ENCODE measurements at places on chromosomes 2 and 18.

DNA sequence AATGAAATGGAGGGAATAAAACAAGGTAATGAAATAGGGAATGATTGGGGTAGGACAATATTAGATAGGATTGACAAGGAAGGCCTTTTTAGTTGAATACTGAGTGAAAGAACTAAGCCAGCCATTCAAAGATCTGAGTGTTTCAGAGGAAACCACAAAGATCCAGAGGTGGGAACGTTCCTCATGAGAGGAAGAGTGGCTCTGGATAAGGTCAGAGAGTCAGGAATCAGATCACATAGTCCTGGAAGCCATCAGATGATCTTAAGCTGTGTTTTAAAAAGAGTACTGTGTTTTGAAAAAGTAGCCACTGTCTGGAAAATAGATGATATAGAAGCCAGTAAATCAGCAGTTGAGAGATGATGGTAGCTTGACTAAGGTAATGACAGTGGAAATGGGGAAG lies 11.8 kb downstream of the TTLL4 start:
- DNase-seq: no peak

- DNase-seq: peak; percentile 85
Observed at GRCh38 chr2:118473846-118474540, 373.5 kb downstream of the EN1 start.

DNA sequence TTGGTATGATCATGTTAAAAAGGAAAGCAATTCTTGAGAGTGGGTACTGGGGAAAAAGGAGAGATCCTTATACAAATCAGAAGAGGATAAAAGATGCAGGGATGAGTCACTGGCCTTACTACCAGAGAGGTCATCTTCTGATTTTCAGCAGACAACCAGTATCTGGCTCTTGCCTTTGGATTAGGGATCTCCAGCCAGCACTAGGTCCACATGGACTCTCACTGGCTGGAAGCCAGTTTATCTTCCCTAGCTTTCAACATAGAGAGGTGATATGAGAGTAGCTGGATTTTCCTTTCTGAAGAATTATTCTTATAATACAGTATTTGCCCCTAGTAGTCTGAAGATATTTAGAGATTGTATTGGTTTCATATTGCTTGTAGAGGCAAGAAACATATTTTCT lies 30.2 kb downstream of the CERKL start:
- no peak for DNase-seq

DNA sequence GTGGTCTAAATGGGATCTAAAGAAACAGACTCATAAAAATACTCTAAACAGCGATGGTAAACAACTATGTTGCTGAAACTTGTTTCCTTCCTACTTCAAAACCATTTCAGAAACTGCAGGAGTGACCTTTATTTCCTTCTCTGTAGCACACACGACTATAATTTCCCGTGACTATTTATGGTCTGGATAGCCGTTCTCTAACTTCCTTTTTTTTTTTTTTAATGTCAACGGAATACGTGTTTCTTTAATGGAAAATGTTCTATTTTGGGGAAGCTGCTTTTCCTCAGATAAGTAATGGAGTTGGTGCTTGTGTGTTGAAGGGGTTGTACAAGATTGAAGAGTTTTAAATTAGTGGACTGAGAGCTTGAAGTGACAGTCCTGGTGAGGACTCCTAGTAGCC lies 224.1 kb downstream of the PHLPP1 start:
- no peak for DNase-seq

DNA sequence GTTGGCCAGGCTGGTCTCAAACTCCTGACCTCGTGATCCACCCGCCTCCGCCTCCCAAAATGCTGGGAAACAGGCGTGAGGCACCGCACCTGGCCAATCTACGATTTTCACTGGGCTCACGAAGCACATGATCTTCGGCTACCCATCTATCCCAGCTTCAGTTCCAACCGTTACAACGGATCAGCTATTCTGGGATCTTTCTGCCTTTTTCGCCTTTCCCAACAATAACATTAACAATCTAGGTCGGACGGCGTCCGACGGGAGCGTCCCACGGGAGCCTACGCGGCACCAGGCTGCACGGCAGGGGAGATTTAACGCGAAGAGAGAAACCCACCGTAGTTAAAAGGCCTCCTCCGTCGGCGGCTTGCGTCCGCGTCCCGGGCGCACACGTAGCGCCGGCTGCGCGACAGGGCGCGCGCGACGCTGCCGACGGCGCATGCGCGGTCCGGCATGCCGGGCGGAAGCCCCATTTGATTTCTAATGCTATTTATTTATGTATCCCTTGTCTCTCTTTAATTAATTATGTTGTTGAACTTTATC lies at the start of gene MSL3B:
MSL3B (minus strand) TSS at position 394 of the 540 bp plus-strand sequence.
- no peak for DNase-seq

GRCh38 chr2:70716951-70717350 lies 51.0 kb downstream of the ADD2 start:
- no peak for DNase-seq

- DNase-seq: no peak
Observed at GRCh38 chr2:239865059-239865639, 160.0 kb downstream of the NDUFA10 start.

DNA sequence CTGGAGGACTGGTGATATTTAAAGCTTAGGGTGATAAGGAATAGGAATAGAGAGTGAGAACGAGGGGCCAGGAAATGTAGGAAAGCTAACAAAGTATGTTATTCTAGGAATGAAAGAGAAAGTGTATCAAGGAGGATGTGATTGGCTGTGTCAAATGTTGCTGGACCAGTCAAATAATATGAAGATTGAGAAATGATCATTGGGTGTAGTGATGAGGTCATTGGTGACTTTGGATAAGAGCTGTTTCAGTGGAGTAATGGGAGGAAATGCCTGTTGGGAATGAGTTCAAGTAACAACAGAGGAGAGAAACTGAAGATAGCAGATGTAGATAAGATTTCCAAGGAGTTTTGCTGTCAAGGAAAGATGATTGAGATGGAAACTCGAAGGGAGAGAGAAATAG lies 74.4 kb downstream of the UBE2E3 start:
- DNase-seq: no peak

- DNase-seq: no peak
Observed at GRCh38 chr2:9974343-9974742, 22.9 kb downstream of the GRHL1 start.

DNA sequence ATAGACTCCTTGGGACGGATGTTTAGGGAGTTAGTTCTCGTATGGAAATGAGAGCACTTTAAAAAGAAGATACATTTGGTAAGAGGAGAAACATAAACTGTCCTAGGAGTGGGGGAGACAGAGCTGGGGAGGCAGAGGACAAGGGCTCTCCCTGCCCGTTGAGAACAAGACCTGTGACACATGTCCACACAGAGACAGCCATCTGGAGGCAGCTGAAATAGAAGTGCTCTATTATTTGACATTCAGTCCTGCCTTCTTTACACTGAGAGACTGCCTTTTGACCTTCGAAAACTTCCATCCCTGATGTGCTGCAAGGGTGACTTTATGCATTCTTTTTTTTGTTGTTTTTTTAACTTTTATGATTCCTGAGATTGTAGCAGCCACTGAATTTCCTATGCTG lies 150.1 kb downstream of the UXS1 start:
- DNase-seq: no peak

DNA sequence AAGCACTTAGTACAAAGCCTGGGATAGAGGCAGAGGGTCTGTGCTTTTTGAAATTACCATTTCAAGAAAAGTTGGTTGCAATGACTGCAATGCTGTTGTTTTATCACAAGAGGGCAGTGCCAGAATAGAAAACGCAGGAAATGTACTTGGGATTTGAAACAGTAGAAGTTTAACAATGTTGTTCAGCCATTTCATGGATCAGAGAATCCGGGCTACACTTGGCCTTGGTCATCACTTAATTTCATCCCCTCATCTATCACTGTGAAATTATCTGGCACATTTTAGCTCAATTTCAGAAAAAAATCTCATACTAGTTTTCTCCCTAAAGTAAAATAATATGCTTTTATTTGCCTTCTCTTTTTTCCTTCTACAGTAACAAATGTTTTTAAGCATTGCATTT lies 70.8 kb downstream of the RAPGEF4 start:
- peak; percentile 76 for DNase-seq

DNA sequence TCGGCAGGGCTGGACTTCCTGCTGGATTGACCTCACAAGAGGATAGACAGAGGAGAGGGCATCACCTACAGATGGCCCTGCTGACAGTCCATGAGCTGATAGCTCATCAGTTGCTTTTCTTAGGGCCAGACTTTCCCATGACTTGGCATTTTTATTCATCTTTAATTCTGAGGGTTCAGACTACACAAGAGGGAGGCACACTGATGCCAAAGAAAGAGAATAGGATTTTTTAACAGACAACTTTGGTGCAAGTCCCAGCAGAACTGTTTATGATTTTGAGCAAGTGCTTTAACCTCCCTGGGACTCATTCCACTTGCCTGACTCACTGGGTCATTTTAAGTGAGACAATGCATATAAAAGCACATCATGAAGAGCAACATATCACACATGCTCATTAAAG lies 299.2 kb downstream of the INSIG2 start:
- no peak for DNase-seq

GRCh38 chr18:21063011-21063410 lies 48.6 kb downstream of the ROCK1 start:
- no peak for DNase-seq

GRCh38 chr2:231666171-231667095 lies 41.9 kb upstream of the PTMA start:
- DNase-seq: no peak

- DNase-seq: peak; percentile 76
Observed at GRCh38 chr18:12657684-12658425, at the start of gene SPIRE1. SPIRE1 (minus strand) TSS chr18:12658107; CDS start chr18:12657866, 241 bp downstream.

GRCh38 chr2:235263205-235264120 lies 230.4 kb upstream of the AGAP1 start:
- no peak for DNase-seq

DNA sequence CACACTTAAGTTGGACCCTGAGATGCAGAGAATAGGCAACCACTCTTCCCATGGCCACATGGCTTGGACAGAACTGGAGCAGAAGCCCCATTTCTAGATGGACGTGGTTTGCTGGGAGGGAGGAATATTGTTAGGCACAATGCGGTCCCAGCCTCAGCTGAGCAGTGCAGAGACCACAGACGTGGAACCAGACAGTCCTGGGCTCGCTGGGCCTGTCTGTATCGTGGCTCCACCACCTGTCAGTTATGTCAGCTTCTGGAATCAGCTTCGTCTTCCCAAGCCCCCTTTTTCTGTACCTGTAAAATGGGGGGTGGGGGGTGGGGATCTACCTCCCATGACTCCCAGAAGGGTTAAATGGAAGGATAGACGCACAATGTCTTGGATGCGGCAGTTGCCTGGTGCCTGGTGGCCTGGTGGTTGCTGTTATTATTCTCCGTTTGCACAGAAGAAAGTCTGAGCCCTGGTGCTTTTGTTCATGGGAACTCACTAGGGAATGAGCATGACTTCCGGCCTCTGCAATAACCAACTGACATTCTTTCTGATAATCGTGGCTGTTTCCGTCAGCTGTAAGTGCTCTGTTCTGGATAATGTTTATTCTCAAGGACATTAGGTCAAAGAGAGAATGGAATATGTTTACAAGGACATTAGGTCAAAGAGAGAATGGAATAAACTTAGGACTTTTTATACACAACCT lies 31.4 kb downstream of the COLEC11 start:
- no peak for DNase-seq

DNA sequence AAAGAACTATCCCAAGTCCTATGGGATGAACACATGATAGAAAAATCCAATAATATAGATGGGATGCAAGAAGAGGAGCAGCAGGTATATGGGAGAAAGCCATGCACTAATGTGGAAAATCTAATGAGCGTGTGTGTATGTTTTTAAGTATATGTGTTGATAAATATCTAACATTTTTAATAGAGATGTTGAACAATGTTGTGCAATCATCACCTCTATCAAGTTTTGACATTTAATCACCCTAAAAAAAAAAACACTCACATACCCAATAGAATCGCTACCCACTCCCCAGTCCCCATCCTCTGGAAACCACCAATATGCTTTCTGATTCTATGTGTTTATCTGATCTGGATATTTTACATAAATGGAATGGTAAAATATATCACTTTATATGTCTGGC lies 983.7 kb downstream of the SUCLG1 start:
- no peak for DNase-seq

DNA sequence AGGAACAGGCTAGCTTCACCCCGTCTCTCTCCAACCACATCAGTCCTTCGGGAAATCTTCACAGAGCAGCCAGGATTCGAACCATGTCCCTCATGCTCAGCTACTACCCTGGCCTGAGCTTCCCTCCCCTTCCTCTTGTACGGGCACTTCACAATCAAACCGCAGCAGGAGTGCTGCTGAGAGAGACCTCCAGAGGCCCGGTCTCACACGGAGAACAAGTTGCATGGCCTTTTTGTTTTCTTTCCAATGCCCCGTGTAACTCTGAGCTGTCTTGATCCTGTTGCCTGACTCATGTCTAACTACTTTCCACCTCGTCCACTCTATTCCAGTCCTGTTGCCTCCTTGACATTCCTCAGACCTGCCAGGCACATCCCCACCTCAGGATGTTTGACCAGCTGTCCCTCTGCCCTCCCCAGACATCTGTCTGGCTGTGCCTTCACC lies 25.4 kb downstream of the FBLN7 start:
- no peak for DNase-seq

DNA sequence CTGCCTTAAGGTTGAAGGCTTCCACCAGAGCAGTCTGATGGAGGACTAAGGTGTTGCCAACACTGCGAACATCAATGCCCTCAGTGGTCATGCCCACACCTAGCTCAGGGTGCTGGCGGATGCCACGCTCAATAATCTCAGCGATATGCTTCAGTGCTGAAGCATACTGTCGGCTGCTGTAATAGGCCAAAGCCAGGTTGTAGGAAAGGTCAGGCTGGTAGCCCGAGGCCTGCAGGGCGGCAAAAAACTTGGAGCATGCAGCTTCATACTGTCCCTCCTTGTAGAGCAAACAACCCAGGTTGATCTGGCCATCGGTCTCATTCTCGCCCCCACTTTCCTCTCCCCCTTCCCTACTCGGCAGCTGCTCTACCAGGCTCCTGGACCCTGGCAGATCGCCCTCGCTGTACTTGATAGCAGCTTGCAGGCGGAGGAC lies 159.4 kb downstream of the AGPS start:
- peak; percentile 56 for DNase-seq

DNA sequence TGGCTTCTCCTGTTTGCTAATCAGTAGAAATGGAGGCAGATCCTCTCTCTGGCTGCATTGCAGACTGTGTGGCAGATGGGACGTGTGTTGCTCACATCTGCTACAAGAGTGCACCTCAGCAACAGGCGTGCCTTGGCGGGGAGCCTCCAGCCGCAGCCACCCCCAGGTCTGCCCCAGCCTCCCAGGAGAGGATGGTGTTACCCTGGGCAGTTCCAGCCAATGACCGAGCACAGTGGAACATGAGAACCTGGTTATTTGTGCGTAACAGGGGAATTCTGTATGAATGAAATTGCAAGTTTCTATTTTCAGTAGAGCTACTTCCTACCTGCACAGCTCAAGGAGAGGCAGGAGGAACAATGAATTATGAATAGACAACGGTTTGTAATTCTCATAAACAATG lies 130.6 kb upstream of the CBLN2 start:
- DNase-seq: no peak

GRCh38 chr2:79375817-79376216 lies 137.0 kb upstream of the CTNNA2 start:
- no peak for DNase-seq

DNA sequence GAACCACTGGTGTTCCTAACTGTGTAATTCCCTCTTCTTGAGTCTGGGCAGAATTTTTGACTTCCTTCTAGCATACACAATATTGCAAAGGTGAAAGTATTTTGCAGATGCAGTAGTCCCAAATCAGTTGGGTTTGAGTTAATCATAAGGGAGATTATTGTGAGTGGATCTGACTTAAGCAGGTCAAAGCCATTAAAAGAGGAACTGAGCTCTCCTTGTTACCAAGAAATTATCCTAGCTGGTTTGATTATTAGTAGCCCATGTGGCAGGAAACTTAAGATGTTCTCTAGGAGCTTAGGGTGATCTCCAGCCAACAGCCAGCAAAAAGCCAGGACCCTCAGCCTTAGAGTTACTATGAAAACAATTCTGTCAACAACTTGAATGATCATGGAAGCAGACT lies 221.8 kb downstream of the RPIA start:
- no peak for DNase-seq

Measured in NCI-H1105 treated with DMSO at 0.1 percent for 48 hours (cell line).